ENCODE measurements at places on chromosomes 11 and 22.

- no peak for DNase-seq
These were observed 10.7 kb downstream of the TTLL1 start for GRCh38 chr22:43078522-43078921.

GRCh38 chr11:61587951-61588727 lies 7.3 kb upstream of the SYT7 start:
- DNase-seq = peak; percentile 70

DNA sequence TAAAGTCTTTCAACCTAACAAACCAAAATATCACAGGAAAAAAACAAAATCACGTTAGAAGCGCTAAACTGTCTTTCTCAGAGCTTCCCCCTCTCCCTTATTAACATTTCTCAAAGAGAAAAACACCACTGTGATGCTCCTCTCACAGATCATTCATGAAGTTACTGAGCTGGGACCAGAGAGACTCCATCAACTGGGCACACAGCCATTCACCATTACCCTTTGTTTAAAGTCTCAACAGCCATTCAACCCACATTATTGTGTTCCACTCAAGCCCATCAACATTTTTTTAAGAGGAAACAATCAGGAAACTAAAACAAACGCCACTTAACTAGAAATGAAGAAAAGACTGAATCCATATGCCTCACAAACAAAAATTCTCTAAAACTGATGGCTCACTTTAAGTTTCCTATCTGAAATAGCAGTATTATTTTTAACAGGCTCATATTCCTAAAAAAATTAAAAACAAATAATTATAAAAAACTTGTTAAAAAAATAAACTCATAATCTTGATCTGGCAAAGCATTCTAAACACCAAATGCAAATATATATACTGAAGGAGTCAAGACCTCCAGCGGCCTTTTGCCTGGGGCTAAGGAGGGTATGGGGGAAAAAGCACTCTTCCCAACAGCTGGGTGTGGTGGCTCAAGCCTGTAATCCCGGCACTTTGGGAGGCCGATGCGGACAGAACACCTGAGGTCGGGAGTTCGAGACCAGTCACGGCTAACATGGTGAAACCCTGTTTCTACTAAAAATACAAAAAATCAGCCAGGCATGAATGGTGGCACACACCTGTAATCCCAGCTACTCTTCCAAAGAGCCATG lies 14.0 kb downstream of the CELF1 start:
- DNase-seq = no peak

- no peak for DNase-seq
These were observed 369.7 kb downstream of the INSC start for GRCh38 chr11:15484398-15484797.

- no peak for DNase-seq
These were observed 26.0 kb upstream of the CYP2D6 start for GRCh38 chr22:42156598-42156997.

- DNase-seq = no peak
These were observed 1.0 kb upstream of the ELF5 start for GRCh38 chr11:34514597-34514996.

DNA sequence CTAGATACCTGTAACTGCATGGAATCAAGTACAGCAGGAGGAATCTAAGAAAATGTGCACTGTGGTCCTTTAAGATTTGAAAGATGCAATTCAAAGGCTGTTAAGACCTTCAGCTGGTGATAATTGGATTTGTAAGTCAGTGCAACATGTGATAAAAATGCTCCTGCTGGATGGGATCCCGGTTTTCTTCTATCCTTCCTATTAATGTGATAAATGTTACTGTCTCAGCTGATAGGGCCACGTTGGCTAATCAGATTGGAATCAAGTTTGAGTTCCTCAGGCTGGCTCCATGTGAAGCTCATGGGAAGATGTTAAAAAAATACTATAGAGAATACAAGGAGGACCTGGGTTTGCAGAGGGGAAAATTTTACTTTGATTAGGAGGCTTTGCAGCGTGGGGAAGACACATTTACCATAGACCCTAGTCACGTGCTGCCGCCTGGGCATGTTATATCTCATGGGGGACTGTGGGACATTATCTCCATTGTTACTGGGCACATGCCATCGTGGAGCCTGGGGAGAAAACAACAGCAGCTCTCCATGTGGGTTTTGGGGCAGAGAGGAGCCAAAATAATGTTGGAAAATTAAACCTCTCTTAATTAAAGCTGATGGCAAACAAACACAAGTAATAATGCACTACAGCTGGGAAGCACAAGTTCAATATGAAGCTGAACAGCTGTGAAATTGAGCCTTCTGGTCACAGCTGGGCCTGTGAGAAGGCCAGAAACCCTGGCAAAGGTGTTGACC lies 652.5 kb downstream of the NTM start:
- no peak for DNase-seq

DNA sequence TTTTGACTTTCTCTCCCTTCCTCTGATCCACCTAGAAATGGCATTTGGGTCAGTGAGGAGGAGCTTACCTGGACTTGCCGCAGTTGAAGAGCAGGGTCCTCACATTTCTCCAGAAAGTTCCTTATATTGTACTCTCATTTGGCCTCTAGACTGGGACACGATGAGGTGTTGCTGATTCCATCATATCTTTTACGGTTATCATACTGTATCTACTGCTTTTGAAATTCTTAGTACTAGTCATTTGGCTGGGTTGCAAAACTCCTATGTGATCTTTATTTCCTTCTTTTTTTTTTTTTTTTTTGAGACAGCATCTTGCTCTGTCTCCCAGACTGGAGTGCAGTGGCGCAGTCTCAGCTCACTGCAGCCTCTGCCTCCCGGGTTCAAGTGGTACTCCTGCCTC lies 58.7 kb upstream of the FAM181B start:
- DNase-seq = no peak

GRCh38 chr11:76721755-76722677 lies 51.5 kb upstream of the LRRC32 start:
- DNase-seq = peak; percentile 76

DNA sequence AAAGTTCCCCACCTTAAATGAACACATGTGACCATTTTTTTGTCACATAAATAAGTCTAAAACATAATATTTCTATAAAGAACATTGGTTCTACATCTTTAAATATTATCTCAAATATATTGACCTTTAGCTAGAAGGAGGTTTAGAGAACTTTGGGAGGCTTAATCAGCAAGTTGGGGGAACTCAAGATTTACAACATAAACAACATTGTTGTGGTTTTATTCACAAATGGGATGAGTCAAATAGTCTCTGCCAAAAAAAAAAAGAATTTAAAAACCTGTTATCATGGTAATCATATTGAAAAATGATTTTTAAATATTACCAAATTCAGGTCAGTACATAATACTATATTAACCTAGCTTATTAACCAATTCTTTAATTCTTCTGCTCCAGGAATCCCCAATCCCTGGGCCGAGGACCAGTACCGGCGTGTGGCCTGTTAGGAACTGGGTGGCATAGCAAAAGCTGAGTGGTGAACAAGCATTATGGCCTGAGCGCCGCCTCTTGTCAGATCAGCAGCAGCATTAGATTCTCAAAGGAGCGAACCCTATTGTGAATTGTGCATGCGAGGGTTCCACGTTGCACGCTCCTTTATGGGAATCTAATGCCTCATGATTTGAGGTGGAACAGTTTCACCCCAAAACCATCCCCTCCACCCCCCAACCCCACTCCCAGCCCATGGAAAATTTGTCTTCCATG lies 98.2 kb downstream of the RDX start:
- no peak for DNase-seq

DNA sequence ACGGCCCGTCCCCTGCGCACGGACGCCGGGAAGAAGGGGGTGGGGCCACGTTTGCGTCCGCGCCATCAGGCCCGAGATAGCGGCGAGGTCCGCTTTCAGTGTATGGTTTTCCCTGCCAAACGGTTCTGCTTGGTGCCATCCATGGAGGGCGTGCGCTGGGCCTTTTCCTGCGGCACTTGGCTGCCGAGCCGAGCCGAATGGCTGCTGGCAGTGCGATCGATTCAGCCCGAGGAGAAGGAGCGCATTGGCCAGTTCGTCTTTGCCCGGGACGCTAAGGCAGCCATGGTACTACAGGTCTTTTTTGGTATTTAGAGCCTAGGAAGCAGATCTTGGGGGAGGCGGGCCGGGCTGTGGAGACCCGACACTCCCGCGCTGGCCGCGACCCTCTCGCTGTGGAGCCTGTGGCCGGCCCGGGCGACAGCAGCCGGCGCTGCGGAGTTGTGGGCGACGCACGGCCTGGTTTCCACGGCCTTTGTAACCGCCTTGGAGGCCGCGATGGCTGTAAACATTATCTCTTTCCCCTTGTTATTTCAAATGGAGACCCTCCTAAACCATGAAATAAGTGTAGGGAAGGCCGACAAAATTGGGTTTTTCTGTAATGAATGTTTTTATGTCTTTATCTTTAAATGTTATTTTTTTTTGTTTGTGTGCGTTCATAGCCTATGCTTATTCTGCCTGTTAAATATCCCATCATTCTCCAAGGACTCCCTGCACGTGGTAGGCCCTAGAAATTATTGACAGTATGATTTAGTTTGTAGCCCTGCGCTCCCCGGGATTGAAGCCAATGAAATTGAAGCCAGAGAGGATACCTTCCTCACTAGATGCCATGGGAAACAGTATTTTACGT lies at the start of gene AASDHPPT:
Gene AASDHPPT (plus strand): TSS at position 54 of the 847 bp plus-strand sequence. CDS start 49 bp downstream, at position 103.
- DNase-seq = peak; percentile 5

DNA sequence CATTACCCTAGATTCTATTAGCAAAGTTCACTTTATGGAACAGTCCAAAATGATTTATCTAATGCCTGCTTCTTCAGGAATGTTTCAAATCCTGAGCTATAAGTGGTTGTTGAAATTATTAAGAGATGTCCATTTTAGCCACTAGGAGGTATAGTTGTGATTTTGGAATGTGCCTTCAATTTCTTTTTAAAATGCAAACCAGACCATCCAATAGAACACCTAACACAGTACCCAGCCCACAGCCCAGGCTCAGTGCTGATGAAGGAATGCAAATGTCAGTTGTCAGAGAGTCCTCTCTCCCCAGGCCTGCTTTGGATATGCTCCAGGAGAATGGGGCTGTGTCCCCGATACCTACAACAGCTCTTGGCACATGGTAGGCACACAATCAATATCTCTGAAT lies 85.8 kb upstream of the E2F8 start:
- DNase-seq = peak; percentile 25

GRCh38 chr11:128379587-128380580 lies 207.5 kb downstream of the ETS1 start:
- no peak for DNase-seq

DNA sequence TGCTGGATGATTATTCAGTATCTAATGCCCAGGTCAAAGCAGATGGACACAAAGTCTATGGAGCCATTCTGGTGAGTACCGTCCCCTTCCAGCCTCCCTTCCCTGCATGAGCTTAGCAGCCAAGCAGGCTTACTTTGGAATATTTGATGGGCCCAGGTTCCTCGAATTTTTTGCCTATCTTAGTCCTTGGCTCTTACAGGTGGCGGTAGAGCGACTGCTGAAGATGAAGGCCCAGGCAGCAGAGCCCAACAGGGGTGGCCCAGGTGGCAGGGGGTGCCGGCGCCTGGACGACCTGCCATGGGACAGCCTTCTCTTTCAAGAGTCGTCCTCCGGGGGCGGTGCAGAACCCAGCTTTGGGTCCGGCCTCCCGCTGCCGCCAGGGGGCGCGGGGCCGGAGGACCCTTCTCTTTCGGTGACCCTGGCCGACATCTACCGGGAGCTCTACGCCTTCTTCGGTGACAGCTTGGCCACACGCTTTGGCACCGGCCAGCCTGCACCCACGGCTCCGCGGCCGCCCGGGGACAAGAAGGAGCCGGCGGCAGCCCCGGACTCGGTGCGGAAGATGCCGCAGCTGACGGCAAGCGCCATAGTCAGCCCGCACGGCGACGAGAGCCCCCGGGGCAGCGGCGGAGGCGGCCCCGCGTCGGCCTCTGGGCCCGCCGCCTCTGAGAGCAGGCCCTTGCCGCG lies 741 bp upstream of the TMEM179B start:
- DNase-seq = peak; percentile 94

DNA sequence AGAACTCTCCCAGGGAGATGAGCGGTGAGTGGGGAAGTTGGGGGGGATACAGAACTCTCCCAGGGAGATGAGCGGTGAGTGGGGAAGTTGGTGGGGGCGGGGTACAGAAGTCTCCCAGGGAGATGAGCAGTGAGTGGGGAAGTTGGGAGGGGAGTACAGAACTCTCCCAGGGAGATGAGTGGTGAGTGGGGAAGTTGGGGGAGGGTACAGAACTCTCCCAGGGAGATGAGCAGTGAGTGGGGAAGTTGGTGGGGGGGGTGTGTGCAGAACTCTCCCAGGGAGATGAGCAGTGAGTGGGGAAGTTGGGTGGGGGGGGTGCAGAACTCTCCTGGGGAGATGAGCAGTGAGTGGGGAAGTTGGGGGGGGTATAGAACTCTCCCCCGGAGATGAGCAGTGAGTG lies 186.5 kb downstream of the SHANK2 start:
- DNase-seq = no peak

DNA sequence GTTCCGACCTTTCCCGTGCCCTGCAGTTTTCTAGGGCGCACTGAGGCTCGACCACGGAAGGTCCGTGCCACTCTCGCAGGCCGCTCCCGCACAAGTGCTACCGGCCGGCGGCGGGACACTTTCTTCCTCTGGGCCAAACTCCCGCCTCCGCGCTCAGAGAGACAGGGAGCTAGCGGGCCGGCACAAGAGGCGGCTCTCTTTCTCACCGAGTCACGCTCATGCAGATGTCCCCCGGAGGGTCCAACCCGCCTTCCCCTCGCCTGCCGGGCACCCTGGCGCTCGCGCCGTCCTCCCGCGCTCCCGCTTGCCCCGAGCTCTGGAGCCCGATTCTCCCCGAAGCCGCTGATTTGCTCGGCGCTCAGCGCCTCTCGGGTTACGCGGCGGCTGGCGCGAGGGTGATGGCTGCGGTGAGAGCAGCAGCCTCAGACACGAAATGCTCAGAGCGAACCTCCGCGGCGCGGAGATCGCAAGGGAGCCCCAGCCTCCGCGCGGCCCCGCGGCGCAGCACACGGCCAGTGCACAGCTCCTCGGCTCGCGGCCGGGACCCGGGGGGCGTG lies 1.0 kb downstream of the LMO1 start:
- peak; percentile 71 for DNase-seq

- DNase-seq = no peak
These were observed 176.0 kb downstream of the ARHGAP42 start for GRCh38 chr11:100863080-100863581.

DNA sequence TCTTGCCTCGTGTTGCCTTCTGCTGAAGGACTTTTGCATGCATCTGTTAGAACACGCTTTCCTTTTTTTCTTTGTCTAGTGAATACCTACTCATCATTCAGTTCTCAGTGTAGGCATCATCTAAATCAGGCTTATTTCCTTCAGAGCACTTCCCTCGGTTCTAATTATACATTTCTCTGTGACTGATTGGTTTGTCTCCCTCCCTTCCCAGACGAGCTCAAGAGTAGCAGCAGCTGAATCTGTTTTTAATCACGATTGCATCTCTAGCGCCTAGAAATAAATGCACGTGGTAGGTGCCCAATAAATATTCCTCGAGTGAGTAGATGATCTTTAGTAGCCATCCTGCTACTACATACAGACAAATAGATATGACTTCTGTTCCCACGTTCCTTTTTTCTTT lies 6.3 kb downstream of the CEP164 start:
- DNase-seq = no peak
